ENCODE measurements at places on chromosomes 6 and 20.

- no peak for DNase-seq
Observed at GRCh38 chr20:57696401-57696961, 13.3 kb downstream of the PMEPA1 start.

GRCh38 chr6:35706468-35706867 lies 17.8 kb upstream of the FKBP5 start:
- DNase-seq = no peak

- no peak for DNase-seq
Observed at GRCh38 chr6:142861711-142862110, 83.3 kb downstream of the HIVEP2 start.

DNA sequence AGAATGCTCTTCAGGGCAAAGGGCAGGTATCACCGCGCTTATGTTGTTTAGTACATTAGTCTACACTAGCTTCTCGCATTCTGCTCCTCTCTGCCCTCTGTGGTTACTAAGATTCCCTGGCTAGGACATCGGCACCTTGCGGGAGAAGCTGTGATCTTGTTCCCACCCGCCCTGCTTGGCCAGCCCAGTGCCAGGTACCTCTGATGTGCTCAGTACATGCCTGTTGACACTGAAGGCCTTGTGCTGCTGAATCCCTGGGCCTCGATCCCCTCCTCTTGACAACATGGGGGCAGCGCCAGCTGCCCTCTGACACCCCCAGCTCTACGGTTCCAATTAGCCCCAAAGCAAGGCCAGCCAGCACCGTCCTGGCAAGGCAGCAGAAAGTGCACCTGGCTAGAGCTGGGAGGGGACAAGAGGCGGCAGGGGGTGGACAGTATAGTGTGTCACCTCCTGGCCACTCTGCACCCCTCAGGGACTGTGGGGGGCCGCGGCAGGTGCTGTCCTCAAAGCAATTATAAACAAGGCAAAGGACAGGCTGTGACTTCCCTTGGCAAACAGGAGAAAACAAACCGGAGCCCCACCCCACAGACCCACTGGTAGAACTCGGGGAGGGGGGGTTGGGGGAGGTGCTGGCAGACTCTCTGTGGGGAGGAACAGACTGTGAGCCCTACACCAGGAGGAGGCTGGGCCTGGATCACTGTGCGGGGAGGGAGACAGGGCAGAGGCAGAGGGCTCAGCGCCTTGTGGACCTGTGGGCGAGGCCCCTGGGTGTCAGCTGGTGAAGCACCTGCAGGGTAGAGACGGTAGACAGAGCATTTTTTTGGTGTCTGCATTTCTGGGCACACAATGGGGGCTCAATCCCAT lies 7.1 kb downstream of the TFEB start:
- DNase-seq = no peak

DNA sequence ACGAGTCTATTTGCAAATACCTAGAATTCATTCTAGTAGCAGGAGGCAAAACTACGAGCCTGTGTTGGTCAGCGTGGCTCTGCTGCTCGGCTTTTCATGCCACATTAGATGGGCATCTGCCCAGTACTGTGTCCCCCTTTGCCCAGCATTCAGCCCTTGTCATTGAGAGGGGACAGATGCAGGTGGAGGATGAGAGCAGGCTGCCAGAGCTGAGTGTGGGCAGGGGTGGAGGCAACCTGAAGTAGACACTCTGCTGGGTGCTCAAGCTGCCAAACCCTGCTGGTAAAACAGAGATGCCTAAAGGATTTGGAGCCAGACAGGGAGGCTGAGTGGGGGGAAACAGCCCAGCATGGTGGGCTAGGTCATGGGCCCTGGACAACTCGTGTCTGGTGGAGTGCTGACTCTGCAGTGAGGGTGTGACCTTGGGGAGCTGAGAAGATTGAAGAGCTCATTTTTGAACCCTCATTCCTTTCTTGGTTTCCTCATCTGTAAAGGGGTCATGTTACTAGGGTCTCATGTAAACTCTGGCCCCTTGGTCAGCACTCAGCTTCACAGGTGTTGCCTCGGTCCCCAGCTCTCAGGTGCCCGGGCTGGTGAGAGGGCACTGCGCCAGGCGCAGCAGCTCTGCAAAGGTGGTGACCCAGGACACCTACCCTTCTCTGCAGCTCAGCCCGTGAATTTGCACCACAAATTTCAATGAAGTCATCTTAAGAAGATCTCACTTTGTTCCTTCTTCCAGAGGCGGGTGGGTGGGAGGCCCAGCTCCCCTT lies 64.2 kb upstream of the BHLHE23 start:
- DNase-seq = no peak

DNA sequence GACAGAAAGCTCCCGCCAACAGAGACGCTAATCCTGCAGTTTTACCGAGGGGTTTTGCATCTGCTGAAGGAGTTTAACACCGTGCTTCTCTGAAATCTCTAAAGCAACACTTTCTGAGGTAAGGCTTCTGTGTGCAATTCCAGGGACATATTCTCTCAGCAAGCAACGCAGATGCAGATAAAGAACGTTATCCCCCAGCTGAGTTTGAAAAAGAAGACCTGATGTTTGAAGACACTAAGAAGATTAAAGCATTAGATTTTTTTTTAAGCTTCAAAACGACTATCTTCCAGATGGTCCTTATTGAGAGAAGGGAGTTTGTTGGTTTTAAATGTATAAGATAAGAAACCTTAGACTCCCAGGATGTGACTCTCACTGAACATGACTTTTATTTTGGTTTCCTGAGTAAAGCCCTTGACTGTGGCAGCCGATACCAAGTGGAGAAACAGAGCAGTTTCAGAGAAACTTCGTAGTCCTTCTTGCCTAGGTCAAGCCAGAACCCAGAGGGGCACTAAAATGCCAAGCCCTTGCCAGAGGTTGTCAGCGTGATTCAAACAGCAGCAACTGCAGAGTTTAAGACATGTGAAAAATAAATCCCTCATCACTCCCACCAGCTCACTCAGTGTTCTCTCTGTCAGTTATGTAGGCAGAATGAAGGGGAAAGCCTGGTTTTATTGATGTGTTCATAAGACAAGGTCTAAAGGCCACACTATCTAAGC lies 353.3 kb upstream of the CNR1 start:
- no peak for DNase-seq

DNA sequence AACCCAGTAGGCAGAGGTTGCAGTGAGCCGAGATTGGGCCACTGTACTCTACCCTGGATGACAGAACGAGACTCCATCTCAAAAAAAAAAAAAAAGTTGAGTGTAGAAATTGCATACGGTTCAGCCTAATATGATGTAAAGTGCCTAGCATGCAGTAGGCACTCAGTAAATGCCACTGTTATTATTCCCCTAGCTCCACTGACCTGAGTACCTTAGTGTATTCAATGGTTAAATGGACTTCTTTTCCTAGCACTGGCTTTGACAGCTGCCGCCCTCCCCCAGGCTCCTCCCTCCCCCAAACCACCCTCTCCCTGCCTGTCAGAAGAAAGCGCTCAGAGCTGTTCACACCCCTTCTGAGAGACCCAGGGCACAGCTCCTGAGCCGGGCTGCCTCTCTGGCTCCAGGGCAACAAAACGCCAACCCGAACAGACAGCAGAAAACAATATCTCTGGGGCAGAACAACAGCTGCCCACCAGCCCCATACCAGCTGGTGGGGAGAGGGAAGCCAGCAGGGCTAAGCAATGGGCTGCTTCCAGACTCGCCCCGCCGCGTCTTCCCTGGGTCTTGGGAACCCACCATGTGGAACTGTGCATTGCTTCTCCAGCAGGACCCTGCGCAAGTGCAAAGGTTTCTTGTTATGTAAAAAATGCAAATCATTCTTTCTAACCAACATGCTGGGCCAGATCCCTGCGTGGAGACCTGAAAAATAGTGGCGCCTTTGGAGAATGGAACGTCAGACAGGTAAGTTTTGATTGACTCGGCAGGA lies 4.5 kb downstream of the CPNE5 start:
- DNase-seq = no peak

DNA sequence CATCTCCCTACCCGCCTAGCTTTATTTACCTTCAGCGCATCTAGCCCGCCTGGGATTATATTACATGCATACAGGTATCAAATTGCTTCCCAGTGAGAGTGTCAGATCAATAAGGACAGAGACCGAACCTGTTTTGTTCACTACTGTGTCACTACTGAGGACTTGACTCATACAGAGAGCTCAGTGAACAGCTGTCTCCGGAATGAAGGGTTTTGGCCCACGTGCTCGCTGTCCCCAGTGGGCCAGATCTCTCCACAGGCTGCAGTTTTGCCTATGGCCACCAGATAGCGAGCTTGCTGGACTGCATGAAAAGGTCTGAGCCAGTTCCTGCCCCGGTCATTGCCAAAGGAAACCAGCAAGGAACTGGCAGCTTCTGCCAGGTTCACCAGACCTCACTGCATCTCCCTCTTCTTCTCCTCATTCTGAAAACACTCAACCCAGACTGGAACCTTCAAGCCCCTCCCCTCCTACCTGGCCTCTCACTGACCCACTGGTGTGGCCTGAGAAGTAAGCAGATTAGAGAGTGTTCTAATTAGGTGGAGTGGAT lies 150.8 kb downstream of the ZMYND8 start:
- DNase-seq = peak; percentile 26

DNA sequence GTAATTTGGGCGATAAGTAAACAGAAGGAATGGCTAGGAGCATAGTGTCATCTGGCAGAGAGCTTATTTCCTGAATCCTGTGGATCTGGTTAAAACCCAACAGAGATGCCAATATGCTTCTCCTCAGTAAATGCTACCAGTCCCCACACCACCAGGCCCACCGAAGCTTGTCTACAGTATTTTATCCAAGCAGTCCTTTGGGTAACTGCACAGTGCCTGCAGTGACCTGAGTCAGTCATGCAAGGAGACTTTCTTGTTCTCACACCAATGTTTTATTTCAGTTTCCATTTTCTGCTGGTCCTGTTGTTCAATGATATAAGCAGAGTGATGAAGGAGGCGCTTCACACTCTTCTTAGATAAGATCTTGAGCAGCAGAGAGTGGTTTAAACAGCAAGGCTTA lies 326.3 kb downstream of the RIMS1 start:
- no peak for DNase-seq

GRCh38 chr20:43681468-43681942 lies 14.6 kb downstream of the MYBL2 start:
- DNase-seq = no peak

DNA sequence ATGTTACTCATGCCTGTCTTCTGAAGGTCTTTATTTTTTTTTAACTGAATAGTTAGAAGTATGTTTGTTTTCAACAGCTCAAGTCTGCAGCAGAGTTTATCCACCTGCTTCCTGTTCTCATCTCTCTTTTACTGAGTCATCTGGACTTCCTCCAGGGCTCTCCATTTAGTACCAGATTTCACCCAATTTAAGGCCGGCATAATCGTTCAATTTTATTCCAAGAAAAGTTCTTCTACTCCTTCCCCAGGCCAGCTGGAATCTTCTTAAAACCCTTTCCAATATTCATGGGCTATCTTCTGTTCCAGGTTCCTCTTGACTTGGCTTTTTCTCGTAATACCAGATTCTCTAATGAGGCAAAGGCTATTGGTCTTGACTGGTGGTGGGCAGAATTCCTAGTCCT lies 79.0 kb upstream of the LAMA2 start:
- no peak for DNase-seq

- no peak for DNase-seq
Observed at GRCh38 chr6:151111670-151112069, 128.1 kb upstream of the AKAP12 start.

DNA sequence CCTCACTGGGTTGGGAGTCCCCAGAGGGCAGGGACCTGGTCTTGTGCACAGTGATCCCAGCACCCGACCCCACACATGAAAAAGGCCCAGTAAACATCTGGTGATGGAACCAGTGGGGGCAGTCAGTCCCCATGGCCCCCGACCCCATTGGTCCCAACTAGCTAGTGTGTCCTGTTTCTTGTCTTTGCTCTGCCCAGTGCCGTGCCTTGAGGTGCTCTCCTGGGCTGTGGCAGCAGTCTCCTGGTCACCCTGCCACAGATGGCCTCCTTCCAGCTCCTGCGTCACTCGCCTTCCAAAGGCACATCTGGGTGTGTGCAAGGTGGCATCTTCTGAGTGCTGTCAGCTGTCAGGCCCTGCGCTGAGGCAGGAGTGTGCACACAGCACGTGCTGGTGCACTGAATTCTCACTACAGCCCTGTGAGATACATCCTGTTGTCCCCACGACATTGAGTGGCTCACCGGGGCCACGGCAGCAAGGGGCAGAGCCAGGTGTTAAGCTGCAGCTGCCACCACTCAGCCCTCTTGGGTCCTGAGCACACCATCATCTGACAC lies 3.9 kb downstream of the NPEPL1 start:
- no peak for DNase-seq

DNA sequence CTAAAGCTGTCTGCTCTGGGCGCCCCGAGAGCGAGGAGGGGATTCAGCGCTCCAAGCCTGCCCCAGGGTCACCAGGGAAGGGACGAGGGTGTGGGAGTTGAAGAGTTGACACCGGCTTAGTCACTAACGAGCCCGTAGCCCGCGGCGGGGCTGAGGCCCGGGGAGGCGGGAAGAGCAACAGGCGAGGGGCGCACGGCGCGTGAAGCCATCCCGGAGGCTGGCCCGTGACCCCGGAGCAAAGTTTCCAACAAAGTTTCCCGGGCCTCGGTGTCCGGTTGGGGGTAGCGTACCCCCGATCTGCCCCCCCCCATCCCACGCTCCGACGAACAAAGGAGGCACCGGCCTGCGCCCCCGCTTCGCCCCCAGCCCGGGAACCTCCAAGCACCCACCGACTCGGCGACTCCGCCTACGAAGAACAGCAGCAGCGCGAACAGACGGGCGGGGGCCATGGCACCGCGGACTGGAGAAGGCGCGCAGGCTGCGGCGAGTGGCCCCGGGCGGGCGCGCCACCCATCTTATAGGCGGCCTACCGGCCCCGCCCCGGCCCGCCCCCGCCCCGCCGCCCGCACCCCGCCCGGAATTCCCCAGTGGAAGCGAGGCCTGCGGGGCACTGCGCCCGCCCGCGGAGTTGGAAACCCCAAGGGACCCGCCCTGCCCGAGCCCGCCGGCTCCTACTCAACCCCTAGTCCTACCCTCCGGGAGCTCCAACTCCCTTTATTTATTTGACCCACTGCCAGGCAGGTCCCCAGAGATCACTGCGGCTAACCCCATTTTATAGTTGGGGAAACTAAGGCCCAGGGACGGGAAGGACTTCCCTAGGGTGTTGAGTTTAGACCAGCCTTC lies at the start of gene SDC4:
Gene SDC4 (minus strand): TSS at position 489 of the 843 bp plus-strand sequence. CDS start 40 bp downstream, at position 449.
- no peak for DNase-seq

DNA sequence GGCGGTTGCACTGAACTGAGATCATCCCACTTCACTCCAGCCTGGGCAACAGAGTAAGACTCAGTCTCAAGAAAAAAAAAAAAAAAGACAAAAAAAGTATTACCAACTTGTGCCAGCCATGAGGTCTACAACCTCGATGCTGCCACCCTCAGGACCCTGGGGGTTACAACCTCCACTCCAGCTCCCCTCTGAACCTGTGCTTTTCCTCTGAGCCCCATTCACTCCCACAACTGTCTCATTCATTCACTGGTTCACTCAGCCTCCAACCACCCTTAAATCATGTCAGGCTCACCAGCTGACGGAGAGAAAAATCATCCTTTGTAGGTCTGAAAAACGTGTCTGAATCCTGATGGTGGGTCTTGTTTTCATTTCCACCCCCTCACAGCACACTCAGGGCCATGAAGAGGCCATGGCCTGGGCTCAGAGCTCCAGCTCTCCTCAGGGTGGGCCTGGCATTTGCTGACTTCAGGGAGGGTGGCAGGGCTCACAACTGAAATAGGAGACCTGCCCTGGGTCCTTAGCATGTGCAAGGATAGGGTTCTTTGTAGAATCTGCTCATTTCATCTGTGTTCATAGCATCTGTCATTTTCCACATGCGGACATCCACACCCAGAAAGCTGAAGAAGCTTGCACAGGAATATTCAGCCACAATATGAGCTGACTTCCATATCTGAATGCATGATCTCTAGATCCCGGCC lies 1.9 kb upstream of the ULBP1 start:
- DNase-seq = no peak

GRCh38 chr6:27507041-27507956 lies 34.4 kb upstream of the ZNF184 start:
- no peak for DNase-seq
